NCI-H2081 (cell line): ENCODE measurements at places on chromosomes 11 and 22.

DNA sequence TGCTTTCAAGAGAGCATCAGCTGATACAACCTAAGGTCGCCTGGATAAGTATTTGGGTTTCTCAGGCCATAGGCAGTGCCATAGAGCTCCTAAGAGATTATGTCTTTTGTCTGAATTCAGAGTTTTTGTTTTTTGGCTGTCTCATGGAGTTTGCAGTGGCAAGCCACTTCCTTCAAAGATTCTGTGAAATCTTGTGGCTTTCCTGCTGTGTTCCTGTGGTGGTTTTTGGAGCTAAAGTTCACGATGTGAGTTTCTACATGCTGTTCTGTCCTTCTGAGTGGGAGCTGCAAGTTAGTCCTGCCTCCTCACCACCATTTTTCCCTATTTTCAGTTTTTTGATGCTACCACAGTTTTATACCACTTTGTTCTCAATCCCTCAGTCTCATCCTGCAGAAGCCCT, 111.4 kb downstream of the COMMD9 start:
- no peak for DNase-seq

DNA sequence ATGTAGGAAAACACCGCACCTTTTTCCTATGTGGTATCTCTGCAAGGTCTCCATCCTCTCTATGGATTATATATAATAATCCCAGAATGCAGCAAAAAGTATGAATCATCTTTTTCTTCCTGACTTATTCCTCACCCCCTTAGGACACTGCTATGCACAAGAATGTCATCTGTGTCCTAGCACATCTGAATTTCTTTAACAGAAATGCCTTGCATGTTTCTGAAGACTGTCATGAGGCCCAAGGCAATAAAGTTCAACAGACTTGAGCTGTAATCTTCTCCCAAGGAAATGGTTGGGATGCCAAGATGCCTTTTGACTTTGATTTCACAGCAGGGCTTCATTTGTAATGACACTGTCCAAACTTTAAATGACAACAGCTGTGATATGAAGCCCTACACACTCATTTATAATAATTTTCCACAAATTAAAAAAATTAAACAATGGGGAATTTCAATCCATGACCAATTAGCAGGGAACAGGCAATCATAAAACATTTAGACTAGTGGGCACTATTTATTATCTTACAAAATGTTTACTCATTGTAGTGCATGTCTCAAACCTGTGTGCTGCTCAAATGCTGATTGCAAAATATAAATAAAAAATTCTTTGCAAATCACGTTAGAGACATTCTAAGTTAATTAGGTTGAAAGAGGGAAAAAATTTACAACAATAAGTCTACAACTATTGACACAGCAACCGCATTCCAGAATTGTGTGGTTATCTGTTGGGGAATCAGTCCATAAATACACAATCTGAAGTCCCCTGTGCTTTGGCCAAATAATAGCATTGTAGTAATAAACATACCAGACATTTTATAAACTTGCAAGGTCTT, 242.3 kb downstream of the SWAP70 start:
- no peak for DNase-seq

GRCh38 chr11:4921796-4922195, 2.3 kb downstream of the OR51G1 start:
- no peak for DNase-seq

DNA sequence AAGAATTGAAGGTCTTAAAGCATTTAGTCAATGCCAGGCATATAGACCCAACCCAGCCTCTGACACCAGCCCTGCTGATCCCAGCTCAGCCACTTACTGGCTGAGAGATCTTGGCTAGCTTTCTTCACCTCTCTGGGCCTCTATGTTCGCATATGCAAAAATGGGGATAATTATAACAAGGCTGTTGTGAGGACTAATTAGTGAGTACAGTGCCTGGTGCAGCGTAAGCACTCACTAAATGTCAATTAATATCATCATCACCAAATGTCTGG, 10.5 kb downstream of the CHST1 start:
- no peak for DNase-seq
